ENCODE measurements at places on chromosomes 3 and 15.

DNA sequence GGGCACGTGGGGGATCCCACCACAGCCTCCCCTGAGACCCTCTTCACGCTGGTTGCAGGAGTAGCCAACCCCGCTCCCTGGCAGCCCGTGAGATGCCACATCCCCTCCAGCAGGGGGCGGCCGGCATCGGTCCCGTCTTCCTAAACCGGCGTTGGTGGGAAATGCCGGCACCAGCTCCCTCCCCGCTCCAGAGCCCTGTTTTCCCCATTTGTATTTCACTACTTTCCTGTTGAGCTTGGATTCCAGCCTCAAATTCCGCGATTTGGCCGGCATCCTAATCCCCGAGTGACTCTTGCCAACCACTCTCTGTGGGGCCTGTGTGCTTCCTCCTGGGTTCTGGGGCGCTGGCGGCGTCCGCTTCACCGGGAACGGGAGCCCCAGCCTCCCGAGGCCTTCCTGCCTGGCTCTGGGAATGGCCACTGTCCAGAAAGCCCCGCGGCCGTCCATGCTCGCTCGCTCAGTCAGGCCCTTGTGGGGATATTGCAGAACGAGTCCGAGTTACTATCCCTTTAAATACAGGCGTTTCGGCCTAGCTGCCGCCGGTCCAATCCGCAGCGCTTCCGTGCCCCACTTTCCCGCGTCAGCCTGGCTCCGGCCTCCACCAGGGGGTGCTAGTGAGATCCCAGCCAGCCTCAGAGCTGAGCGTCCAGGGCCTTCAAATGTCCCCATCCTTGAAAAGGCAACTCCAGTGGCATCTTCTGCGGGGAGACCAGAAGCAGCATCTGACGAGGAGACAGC, 8.1 kb upstream of the ADAMTS17 start:
- H3K27me3 ChIP-seq, result peaks cover 18% of the 10 kb centered on the region
- H3K27ac ChIP-seq, result peak overlapping the region; percentile 91
- no peaks in the 10 kb centered on the region for H3K36me3 ChIP-seq

GRCh38 chr3:47194994-47195393, 31.1 kb upstream of the SETD2 start:
- H3K27me3 ChIP-seq, result no peaks in the 10 kb centered on the region
- no peak overlapping the region for H3K27ac ChIP-seq
- DNase-seq, result no peak
- H3K4me1 ChIP-seq, result no peaks in the 10 kb centered on the region

- H3K4me1 ChIP-seq, result no peaks in the 10 kb centered on the region
- H3K36me3 ChIP-seq, result no peaks in the 10 kb centered on the region
- H3K4me3 ChIP-seq, result no peak overlapping the region
- H3K27ac ChIP-seq, result no peak overlapping the region
- no peak for DNase-seq
- no peaks in the 10 kb centered on the region for H3K27me3 ChIP-seq
Measured at GRCh38 chr15:68721886-68722285, 98.8 kb downstream of the ANP32A start.

GRCh38 chr3:31529421-31529820, 3.3 kb upstream of the STT3B start:
- H3K4me3 ChIP-seq, result no peak overlapping the region
- no peak for DNase-seq
- H3K4me1 ChIP-seq, result peaks cover 2% of the 10 kb centered on the region
- peaks cover 8% of the 10 kb centered on the region for H3K36me3 ChIP-seq
- H3K27ac ChIP-seq, result no peak overlapping the region

All from activated naive CD8-positive, alpha-beta T cell treated with anti-CD3 and anti-CD28 coated beads for 36 hours (primary cell).